ENCODE measurements at places on chromosomes 3 and 15.

DNA sequence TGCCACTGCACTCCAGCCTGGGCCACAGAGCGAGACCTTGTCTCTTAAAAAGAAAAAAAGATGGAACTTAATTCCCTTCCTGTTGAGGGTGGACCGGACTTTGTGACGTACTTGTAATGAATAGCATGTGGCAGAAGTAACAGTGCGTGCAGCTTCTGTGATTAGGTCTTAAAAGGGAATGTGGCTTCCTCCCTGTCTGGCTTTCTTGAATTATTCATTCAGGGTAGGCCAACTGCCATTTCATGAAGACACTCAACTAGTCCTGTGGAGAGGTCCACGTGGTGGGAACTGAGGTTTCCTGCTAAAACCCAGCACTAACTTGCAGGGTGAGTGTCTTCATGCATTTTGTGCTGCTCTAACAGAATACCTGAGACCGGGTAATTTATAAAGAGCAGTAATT lies 98.9 kb upstream of the PIAS1 start:
- DNase-seq = no peak

DNA sequence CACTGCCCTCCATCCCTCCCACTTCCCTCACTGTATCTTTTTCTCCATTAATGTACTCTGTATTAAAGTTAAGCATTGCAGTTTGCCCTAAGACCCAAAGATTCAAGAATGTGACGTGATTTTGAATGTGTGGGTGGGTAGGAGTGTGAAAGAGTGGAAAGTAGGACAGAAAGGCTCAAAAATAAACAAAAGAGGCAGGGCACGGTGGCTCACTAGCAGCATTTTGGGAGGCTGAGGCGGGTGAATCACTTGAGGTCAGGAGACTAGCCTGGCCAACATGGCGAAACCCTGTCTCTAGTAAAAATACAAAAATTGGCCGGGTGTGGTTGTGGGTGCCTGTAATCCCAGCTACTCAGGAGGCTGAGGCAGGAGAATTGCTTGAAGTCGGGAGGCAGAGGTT lies 18.4 kb downstream of the TFRC start:
- DNase-seq = no peak

DNA sequence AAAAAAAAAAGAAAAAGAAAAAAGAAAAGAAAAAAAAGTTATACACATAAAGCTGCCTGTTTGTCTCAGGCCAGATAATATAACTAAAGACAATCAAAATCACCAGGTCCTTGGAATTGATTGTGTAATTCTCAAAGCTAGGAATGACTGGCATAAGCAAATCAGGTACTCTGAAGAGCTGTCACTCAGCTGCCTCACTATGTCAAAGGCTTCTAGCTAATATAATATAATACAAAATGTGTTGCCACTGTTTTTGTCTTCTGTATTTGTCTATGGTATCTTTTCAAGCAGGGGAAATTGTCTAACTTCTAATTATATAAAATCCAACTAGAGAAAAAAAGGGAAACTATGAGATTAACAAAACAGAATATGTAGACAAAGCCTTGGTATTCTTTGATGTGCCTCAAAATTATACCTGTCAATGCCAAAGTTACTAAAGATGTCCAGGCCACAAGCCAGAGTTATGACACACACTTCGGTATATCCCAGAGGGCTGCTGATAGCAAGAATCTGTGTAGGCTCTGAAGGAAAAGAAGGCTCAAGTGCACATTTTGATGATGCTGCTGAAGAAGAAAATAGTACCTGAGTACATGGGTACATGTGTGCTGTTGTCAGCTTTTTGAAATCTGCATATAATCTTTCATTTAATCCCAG lies 37.0 kb upstream of the NR2E3 start:
- no peak for DNase-seq

- DNase-seq = no peak
Observed at GRCh38 chr3:190009614-190010013, 111.1 kb downstream of the P3H2 start.

GRCh38 chr3:101758224-101758623 lies 20.8 kb upstream of the NXPE3 start:
- no peak for DNase-seq

- DNase-seq = no peak
Observed at GRCh38 chr3:146227486-146227885, 23.4 kb downstream of the PLSCR4 start.

- no peak for DNase-seq
Observed at GRCh38 chr3:64696896-64697295, 9.1 kb upstream of the ADAMTS9 start.
